ENCODE measurements at places on chromosomes 2 and 18. TPM values are rescaled to one million over a fixed set of nuclear protein-coding genes. Genes with fewer than 3 reads are reported as not detected.

FAM237A gene
- not detected for total RNA-seq

CTAGE1 gene
- total RNA-seq = not detected

IL1RL1 gene
- not detected for total RNA-seq

VSNL1 gene
- not detected for total RNA-seq

HAAO gene
- total RNA-seq = 0.31 TPM

ARHGAP25 gene
- total RNA-seq = 124 TPM

LPIN2 gene
- 57.4 TPM for total RNA-seq

CYP27C1 gene
- total RNA-seq = not detected

HRH4 gene
- total RNA-seq = not detected

PROC gene
- not detected for total RNA-seq

MARS2 gene
- 15.7 TPM for total RNA-seq

TM4SF20 gene
- total RNA-seq = not detected

TLK1 gene
- 150 TPM for total RNA-seq

CACNB4 gene
- total RNA-seq = 1.1 TPM

PRLH gene
- not detected for total RNA-seq

QPCT gene
- total RNA-seq = not detected

MAPK4 gene
- not detected for total RNA-seq

TEX44 gene
- not detected for total RNA-seq

RFX8 gene
- not detected for total RNA-seq

Measured in naive thymus-derived CD8-positive, alpha-beta T cell (primary cell).